ENCODE measurements at places on chromosomes 7 and 10. TPM values are rescaled to one million over a fixed set of nuclear protein-coding genes. Genes with fewer than 3 reads are reported as not detected.
A peak's percentile ranks its signal among the peaks of the same experiment; 100 is the strongest.

DNA sequence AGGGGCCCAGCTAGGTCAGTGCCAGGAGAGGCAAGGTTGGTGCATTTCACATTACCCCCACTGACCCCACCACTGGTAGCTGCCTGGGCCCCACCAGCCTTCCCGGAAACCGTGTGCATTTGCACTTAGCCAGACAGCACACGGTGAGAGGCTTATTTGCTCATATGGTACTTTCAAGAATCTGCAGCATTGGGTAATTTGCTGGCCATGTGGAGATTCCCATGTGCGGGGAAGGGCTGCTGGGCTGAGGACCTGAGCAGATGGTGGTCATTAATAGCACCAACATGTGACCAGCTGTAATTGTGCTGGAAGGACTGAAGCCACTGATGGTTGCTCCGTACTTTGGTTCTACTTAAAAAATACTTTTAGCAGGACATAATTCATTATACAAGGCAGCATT is 323.8 kb downstream of the DPP6 start:
- no peak for DNase-seq

- DNase-seq: no peak
These were observed 172.7 kb upstream of the GDF10 start for GRCh38 chr10:47127188-47127785.

GRCh38 chr10:14648005-14648765 is 126.5 kb downstream of the FAM107B start:
- DNase-seq: peak; percentile 36

GRCh38 chr10:77566236-77566635 is 71.4 kb downstream of the KCNMA1 start:
- DNase-seq: no peak

- peak; percentile 76 for DNase-seq
These were observed 134.5 kb downstream of the NRBF2 start for GRCh38 chr10:63267414-63268148.

The AMZ1 gene
- total RNA-seq: not detected

The NDUFB2 gene
- 165 TPM for total RNA-seq

DNA sequence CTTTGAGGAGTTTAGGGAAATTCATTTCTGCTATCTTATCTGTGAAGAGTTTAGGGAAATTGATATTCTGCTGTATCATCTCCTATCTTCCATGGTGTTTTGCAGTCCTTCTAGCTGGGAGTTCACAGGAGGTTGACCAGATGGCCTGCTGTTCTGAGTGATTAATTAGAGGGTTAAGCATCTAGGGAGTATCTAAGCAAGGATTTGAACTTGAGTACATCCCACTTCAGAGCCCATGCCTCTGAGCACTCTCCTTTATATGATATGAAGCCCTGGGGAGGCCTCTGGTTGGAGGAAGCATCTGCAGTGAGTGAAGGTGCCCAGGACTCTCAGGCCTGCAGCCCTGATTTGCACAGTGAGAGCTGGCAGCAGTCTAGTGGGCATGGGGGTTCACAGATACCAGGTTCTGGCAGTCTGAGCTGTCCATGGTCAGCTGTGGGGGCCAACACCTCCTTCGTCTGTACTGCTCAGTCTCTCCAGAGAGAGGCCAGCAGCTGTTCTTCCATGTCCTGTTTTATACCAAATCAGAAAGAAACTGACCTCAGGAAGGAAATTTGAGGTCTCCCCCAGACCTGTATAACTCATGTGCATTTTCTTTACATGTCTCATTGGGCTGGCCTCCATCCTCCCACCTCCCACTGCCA is 156.9 kb downstream of the PLCE1 start:
- DNase-seq: no peak

GRCh38 chr7:7119729-7120128 is 62.6 kb upstream of the C1GALT1 start:
- no peak for DNase-seq

- no peak for DNase-seq
These were observed 341.7 kb upstream of the SEMA3D start for GRCh38 chr7:85528581-85528980.

- peak; percentile 68 for DNase-seq
These were observed 6.5 kb upstream of the PODXL start for GRCh38 chr7:131562941-131563340.

GRCh38 chr10:103736763-103737162 is 118.6 kb downstream of the SH3PXD2A start:
- DNase-seq: peak; percentile 68

DNA sequence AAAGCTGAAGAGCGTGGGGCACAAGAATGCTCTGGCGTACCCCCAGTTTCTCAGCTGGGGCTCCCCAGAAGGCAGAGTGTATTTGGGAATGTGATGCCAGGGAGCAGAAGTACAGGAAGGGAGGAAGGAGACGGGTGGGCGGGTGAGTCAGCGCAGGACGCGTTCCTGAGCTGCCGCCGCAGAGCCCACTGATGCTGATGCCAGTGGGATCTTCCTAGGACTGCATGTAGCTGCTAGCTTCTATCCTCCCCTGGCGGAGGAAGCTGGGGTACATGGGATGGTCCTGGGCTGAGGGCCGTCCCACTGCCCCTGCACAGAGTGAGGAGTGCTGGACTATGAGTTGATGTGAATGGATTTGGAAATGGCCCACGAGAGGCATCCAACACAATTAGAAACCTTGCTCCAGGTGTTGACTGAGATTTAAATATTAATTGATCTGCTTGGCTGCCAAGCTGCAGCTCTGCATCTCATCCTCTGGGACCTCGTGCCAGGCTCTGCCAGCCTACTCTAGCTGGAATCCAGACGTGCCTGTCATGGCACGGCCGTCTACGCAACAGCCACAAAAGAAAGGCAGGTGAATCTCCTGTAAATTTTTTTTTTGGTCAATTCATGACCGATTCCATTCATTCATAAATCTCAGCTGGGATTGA is 66.2 kb upstream of the RHEB start:
- DNase-seq: no peak
